ENCODE measurements at places on chromosomes 1 and 21. TPM values are rescaled to one million over a fixed set of nuclear protein-coding genes. Genes with fewer than 3 reads are reported as not detected.

- no peak for DNase-seq
These were observed 35.9 kb downstream of the SLC30A1 start for GRCh38 chr1:211543025-211543424.

GRCh38 chr1:230910755-230911117, 42.4 kb upstream of the C1orf198 start:
- no peak for DNase-seq

DNA sequence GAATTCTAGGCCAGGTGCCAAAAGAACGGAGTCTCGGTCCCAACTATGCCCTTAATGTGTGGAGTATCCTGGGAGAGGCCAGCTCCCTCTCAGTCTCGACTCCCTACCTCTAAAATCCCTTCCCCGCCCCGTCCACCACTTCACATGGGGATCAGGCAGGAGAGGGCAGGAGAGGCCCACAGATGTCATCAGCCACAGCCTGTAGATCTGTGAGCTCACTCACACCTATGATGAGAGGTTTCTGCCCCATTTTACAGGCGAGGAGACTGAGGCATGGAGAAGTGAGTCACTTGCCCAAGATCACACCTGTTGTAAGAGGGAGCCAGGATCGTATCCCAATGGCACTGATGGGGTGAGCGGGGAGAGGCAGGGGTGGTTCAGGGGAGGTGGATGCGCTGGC, 20.4 kb upstream of the EPHA8 start:
- no peak for DNase-seq

The LRRC39 gene
- polyA plus RNA-seq = 16.1 TPM

- DNase-seq = no peak
These were observed 83.5 kb upstream of the ZNF281 start for GRCh38 chr1:200493344-200493743.

The RAB42 gene
- polyA plus RNA-seq = 0.49 TPM

The FAM151A gene
- 0.35 TPM for polyA plus RNA-seq

GRCh38 chr1:24409535-24409934, 4.0 kb downstream of the STPG1 start:
- DNase-seq = no peak

DNA sequence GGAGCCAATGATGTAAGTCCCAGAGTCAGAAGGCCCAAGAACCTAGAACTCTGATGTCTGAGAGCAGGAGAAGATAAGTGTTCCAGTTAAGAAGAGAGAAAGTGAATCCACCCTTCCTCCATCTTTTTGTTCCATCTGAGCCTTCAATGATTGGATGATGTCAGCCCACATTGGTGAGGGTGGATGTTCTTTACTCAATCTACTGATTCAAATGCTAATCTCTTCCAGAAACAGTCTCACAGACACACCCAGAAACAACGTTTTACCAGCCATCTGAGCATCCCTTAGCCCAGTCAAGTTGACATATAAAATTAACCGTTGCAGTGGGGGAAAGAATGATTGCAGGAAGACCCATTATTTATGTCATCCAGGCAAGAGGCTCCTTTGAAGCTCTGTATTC, 16.5 kb upstream of the RNF220 start:
- no peak for DNase-seq

GRCh38 chr1:7970246-7970645, 8.7 kb downstream of the PARK7 start:
- no peak for DNase-seq

The PTGFRN gene
- 21.5 TPM for polyA plus RNA-seq

DNA sequence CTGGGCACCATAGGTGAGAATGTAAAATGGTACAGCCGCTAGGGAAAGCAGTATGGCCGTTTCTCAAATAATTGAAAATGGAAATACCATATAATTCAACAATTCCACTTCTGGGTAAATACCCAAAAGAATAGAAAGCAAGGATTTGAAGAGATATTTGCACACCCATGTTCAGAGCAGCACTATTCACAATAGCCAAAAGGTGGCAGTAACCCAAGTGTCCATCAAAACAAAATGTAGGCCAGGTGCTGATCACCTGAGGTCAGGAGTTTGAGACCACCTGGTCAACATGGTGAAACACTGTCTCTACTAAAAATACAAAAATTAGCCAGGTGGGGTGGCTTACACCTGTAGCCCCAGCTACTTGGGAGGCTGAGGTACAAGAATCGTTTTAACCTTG, 62.1 kb downstream of the OLIG1 start:
- no peak for DNase-seq

- DNase-seq = no peak
These were observed 185.8 kb downstream of the MRPL39 start for GRCh38 chr21:25421321-25422028.

The GBP6 gene
- polyA plus RNA-seq = 0.03 TPM

The C1orf210 gene
- not detected for polyA plus RNA-seq

DNA sequence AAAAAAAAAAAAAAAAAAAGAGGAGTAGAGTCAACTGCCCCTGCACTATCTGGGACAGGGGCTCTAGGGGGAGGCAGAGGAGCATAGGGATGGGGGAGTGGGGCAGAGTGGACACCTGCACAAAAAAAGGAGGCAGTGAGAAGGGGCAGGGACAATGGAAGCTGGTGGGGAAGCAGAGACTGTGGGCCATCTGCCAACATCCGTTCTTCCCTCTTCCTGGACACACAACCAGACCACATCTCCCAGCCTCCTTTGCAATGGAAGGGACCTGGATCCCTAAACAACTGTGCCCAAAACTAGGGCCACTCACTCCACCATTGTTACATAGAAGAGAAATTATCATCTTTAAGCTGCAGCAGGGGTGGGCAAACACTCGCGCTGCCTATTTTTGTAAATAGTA, 38.4 kb downstream of the NEK2 start:
- DNase-seq = no peak

- no peak for DNase-seq
These were observed 719 bp downstream of the EYA3 start for GRCh38 chr1:28087614-28088167.

- no peak for DNase-seq
These were observed 192.3 kb downstream of the SLC45A1 start for GRCh38 chr1:8510041-8510823.

The PLPP3 gene
- polyA plus RNA-seq = 89.6 TPM

- no peak for DNase-seq
These were observed 14.3 kb downstream of the RC3H1 start for GRCh38 chr1:174007851-174008250.

The PKLR gene
- not detected for polyA plus RNA-seq

The SYCP1 gene
- not detected for polyA plus RNA-seq

DNA sequence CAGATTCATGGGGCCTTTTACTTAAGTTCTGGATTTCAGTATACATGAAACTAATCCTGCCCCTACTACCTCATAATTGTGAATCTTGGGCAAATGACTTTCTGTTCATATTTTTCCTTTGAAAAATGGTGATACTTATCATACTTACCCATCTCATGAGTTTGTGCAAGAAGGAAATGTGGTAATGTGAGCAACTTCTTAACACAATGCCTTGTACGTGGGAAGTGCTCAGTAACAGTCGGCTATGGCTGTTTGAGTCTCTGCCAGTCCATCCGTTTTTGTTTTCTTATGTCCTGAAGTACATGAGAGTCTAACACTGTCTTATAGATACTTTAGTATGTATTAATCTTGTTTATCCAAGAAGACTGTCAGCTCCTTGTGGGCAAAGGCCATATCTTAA, 86.5 kb downstream of the PATJ start:
- DNase-seq = no peak

DNA sequence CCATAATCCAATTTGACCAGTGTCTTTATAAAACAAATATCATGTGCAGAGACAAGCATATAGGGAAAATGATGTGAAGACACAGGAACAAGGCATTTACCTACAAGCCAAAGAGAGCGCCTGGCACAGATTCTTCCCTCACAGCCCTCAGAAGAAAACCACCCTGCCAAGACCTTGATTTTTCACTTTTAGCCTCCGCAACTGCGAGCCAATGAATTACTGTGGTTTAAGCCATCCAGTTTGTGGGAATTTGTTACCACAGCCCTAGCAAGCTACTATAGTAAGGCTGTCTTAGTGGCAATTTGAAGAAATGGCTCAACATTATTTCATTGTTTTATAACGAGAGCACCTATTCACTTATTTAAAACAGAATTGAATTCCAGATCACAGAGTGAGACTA, 85.7 kb upstream of the CCDC190 start:
- DNase-seq = no peak

- no peak for DNase-seq
These were observed 85.3 kb downstream of the RPS6KC1 start for GRCh38 chr1:213136190-213136917.

- DNase-seq = no peak
These were observed 24.1 kb upstream of the ZSWIM5 start for GRCh38 chr1:45230537-45230936.

DNA sequence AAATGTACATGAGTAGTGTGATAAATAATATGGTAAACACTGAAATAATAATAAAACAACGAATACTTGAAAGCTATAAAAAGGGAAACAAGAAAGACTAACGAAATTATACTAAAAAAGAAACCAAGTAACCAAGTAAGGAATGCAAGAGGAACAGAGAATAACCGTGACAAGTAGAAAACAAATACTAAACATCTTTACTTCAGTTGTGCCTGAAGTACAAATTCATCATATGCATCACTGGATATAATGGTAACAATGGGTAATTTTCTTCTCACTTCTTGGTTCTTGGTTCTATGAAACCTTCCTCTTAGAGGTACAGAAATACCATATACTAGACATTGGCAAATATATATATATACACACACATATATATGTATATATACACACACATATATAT, 1093.6 kb upstream of the B3GALT2 start:
- no peak for DNase-seq

- DNase-seq = no peak
These were observed 35.8 kb upstream of the SOD1 start for GRCh38 chr21:31623664-31624063.

GRCh38 chr1:215497528-215497927, 69.6 kb upstream of the KCTD3 start:
- no peak for DNase-seq

DNA sequence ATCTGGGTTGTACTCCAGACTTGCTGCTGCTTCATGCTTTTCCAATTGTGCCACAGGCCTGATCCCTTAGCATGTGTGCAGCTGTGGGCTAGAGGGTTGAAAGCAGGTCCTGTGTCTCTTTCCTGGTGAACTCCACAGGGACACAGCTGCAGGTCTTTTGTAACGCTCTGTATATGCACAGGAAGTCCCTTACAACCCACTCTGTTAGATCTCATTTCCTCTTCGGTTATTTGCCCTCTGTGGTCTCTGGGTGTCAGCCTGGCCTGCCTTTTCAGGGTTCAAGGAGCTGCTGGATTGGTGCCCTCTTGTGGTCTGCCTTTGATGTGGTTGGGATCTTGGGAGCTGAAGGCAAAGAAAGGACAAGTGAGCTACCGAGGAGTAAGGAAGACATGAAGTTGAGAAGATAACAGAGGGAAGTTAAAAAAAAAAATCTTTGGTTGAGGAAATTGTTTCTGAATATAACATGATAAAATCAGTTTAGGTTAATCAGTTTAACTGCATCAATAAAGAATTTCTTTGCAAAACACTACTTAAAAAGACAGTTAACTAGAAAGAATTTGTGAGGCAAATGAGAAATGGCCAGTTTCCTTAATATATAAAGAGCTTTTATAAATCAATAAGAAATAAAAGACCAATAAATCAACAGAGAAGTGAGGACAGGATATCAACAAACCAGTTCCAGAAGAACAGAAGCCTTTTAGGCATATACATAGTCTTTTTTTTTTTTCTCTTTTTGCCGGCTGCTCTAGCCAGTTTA, 44.1 kb downstream of the UCK2 start:
- peak; percentile 65 for DNase-seq

GRCh38 chr1:103024051-103024450, 84.3 kb downstream of the COL11A1 start:
- DNase-seq = no peak

The FCGR2B gene
- 2.5 TPM for polyA plus RNA-seq

The AMPD1 gene
- not detected for polyA plus RNA-seq

GRCh38 chr1:67347688-67348472, 40.2 kb downstream of the IL12RB2 start:
- peak; percentile 25 for DNase-seq

GRCh38 chr1:64405833-64406232, 64.1 kb upstream of the CACHD1 start:
- no peak for DNase-seq

The OR6K3 gene
- not detected for polyA plus RNA-seq

The PLEKHG5 gene
- 7.2 TPM for polyA plus RNA-seq

DNA sequence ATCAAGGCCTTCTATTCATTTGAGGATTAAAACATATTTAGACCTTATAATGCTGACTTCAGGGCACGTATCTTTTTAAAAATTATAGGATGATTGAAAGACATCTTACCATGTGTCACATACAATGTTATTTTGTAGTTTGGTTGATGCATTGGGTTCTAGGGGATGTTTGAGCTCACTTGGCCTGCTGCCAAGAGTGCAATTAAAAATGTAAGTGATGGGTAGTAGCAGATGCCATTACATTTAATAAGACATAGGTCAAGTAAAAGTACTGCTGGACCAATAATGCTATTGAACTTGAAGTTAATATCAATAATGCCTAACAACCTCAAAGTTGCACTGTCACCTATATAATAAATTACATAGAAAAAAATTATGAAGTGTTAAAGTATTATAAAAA, 616.5 kb upstream of the RGS18 start:
- no peak for DNase-seq

- DNase-seq = no peak
These were observed 136.5 kb downstream of the CSMD2 start for GRCh38 chr1:34028381-34029055.

GRCh38 chr1:6972399-6972798, 187.1 kb downstream of the CAMTA1 start:
- DNase-seq = no peak

Data from heart left ventricle (tissue), 16 donors.